ACHN (cell line): ENCODE measurements at places on chromosomes 5 and 9.
A peak's percentile ranks its signal among the peaks of the same experiment; 100 is the strongest.

DNA sequence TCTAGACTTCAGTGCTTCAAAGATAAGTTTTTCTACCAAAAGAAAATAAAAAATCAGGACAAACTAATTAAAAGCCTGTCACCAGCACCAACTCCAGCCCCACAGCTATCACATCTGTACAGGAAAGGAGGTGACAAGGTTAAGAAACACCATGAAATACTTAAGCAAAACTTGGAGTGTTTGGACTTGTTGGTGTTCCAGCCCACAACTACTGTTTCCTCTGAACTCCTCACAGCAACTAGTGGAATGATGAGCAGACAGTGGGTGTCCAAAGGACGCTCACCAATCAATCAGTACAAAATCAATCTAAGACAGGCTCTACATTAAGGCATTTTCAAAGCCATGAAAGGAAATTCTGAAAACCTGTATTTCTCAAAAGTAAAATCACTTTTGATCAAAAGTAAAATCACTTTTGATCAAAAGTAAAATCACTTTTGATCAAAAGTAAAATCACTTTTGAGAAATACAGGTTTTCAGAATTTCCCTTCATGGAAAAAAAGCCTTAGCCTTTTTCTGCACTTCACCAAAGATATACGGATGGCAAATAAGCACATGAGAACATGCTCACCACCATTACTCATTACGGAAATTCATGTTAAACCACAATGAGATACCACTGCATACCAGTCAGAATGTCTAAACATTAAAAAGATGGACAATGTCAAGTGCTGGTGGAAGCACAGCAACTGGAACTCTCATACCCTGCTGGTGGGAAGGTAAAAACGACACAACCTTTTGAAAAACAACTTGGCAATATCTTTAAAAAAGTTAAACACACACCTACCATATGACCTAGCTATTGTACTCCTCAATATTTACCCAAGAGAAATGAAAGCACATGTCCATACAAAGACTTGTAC lies 79.7 kb downstream of the MED27 start:
- DNase-seq = peak; percentile 79

DNA sequence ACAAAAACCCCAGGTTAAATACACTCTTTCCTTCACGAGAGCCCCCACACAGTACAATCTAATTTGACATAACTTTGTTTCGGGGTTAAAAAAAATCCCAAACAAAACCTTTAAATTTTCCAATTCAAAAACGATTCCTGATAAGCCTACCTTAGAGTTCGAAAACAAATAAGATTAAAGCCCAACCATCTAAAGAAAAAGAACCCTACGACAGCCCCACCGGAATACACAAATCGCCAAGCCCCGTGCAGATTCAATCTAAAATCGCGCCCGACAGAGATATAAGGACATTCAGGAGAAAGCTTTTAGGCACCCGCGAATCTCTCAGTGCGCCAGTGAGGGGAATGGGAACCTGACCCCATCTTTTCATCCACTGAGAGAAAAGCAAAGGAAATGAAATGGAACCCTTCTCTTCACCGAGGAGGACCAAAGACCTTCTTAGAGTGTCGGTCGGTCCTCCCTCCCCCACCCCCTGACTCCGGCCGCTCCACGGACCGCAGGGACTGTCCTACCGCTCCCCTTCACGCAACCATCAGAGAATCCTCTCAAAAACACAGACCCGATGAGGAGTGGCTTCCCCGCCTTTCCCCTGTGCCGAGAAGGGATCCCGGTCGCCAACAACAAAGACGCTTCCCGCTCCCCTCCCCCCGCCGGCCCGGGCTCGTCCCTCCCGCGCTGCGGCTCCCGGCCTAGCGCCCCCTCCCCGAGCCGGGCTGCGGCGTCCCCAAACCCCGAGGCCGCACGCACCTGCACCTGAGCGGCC lies 925 bp downstream of the ABHD17B start:
- DNase-seq = peak; percentile 42

- no peak for DNase-seq
Observed at GRCh38 chr9:128435611-128436010, 15.0 kb downstream of the CERCAM start.

DNA sequence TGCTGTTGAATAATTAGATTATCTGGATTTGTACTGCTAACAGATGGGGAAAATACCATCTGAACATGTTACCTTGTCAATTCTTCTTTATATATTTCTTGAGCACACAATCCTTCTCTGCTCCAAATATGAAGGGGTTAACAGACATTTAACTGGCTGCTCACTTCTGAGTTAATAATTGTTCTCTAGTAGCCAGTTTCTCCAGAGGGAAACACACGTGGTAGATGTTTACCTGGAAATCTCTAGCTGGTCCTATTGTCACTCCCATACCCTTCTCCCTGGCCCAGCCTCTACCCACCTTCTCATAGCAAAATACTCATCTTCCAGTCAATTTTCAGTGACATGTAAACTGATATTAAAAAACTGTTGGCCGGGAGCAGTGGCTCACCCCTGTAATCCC lies 101.5 kb upstream of the ZNF462 start:
- DNase-seq = no peak

DNA sequence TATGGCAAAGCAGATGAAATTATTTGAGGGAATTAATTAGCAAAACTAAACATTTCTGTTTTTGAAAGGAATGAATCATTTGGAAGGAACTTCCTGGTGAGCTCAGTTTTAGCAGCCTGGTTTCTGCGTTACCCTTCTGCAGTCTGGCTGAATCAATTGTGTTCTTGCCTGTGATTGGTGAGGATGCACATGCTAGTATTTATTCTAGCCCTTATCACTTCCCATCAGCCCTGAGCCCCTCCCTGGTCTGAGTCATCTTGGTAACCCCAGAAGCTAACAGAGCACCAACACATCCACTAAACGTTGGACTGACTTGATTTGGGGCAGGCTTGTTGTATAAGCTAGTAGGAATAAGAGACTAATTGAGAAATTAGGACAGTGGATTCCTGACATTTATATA lies 6.6 kb downstream of the TJP2 start:
- DNase-seq = peak; percentile 79

DNA sequence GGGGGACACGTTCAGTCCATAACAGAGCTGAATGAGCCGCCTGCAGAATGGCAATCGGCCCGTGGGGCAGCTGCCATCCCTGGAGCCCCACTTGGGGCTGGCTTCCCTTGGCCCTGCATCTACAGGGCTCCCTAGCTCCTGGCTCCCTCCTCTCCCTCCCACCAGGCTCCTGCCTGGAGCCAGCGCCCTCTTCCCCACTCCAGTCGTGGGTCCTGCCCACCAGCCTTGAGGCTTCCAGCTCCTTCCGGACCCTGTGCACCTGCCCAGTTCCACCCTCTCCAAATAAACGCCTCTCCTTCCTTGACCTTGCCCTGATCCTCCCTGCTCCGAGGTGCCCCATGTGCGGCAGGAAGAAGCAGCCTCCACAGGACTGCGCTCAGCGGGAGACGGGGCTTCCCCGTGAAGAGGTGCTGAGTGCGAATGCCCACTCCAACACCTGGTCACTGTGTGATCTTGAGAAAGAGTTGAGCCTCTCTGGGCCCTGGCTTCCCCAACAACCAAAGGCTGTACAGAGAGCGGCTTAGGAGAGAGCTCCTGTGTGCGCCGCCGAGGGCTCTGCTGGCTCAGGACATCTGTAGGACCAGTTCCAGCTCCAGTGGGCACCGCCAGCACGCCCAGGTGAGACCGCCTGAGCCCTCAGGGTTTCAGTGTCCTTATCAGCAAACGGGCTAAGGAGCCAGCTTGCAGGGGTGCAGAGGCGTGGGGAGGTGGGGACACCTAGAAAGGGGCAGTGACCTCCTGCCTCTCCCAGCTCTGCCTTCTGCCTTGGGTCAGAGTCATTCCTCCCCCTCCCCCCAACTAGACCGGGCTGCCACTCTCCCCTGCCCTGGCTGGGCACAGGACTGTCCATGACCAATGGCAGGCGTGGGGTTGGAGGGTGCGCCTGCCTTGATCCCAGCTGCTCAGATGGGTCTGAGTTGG lies 12.1 kb downstream of the C9orf50 start:
- DNase-seq = no peak

- DNase-seq = peak; percentile 87
Observed at GRCh38 chr9:2623288-2624050, 1.9 kb downstream of the VLDLR start.

GRCh38 chr9:82961504-82962125 lies 101.3 kb downstream of the RASEF start:
- peak; percentile 76 for DNase-seq

DNA sequence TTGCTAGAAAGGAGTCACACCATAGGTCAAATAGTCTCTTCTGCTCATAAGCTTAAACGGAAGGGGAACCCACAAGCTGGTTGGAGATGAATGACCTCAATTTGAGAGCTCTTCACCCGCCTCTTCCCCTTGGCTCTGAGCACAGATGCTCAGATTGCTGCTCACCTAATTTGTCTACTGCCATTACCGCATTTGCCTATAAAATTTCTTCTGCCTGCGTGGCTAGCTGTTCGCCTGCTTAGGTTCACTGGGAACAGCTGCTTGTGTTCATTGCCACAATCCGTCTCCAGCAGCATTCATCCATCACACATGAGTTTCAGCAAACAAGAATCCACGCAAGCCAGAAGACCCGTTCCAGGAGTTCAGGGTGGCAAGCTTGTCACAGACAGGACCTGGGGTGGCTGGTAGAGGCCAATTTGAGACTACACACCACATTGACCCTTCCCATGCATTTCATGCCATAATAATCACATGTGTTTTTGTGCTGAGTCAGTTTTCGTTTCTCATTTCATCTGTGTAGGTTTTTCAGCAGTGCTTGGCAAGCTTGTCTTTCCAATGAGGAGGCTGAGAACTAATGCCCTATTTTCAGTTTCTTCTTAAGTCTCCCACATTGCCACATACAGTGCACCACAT lies 50.2 kb upstream of the DNAH5 start:
- DNase-seq = no peak

DNA sequence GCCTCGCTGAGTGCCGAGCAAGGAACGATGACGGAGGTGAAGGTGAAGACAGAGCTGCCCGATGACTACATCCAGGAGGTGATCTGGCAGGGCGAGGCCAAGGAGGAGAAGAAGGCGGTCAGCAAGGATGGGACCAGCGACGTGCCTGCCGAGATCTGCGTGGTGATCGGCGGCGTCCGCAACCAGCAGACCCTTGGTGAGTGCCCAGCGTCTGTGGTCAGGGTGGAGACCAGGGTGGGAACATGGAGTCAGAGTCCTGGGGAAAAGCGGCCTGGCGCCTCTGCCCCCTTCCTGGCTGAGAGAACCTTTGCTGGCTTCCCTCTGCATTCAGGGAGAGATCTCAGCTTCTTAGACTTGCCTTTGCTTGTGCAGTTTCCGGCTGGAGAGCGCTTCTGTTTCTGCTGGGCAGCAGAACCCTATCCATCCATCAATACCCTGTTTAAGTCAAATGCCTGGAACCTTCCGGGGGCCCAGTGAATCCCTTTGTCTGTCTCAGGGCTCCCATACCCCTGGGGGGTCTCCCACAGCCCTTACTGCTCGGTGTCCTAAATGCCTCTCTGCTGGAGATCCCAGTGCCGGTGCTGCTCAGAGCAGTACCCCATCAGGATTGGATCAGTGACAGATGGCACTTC lies 89.6 kb downstream of the AMBP start:
- DNase-seq = no peak

GRCh38 chr9:116087751-116088194 lies 65.8 kb upstream of the PAPPA start:
- no peak for DNase-seq

GRCh38 chr9:5510989-5511388 lies 658 bp downstream of the PDCD1LG2 start:
- no peak for DNase-seq

- DNase-seq = no peak
Observed at GRCh38 chr9:75615284-75615683, 275.2 kb upstream of the PCSK5 start.

DNA sequence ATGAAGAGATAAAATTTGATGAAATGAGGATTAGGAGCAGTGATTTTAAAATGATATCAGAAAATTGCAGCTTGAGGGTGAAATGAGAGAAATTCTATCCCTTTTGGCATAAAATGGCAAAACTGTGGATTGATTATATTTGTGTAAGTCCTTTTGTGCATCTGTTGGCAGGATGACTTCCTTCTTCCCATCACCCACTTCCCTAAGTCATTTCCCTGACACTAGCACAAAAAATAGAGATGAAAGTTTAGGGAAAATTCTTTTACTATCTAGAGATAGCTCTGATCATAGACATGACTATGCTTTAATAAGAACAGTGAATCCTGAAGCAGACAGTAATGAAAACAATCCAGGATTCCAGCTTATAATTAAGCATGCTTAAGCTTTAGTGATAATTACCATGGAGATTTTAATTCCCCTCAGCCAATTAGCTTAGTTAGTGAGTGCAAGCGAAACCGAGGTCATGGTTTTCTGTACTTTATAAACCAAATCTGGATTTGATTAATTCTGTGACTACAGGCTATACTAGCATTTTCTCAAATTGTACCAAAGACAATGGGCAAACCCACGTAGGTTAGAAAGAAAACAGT lies 163.6 kb upstream of the TARS1 start:
- DNase-seq = no peak

GRCh38 chr9:136119883-136120393 lies 1.3 kb upstream of the TMEM250 start:
- no peak for DNase-seq

DNA sequence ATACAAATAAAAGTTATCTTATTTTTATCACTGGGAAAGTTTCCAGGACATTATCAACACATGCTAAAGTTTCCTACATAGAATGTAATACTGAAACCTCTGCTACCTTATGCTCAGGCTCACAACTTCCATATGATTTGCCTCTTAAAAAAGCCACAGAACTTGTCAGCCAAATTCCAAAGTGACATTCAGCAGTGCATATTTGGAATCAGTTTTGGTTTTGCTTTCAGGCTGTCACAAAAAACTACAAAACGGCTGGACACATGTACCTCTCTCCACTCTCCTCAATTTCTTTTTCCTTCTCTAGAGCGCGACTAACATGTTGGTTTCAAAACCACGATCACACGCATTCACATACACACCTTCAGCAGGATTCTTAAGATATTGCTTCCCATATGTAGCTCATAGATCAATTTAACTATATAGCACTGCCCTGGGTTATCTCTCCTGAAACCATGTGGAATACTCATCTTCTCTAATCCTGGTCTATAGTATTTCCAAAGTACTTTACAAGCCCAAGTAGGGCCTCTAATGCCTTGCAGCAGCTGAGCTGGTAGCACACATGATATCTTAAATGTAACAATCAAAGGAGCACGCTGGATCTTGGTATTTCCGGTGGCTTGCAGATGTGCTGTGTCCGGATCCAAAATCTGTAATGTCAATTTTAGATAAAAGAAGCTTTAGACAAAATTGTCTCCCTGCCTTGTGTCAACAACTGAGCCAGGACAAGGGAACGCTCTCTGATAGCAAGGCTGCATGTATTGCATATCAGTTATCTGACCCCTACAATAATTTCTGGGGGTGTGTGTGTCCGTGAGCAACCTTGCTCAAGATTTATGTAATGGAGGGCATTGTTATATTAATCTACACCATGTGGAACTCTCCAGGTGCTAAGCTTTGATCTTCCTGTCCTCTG lies 203.2 kb downstream of the DMRT2 start:
- no peak for DNase-seq

DNA sequence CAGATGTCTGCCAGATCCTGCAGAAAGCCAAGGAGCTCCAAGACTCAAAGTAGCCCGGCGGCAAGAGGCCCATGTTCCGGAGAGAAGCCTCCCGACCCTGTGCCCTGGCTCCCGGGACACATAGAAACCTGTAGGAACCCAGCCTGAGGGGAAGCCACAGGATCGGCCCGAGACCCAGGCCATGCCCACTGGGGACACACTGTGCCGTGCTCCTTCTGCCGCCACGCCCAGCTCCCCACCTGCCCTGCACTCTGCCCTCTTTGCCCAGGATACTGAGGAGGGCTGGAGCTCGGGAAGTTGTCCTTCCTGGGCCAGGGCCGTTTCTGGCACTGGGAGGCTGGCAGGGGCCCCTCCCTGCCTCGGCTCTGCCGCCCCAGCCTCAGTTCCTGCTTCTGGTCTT lies 10.5 kb upstream of the ENDOG start:
- no peak for DNase-seq

- no peak for DNase-seq
Observed at GRCh38 chr5:148499452-148499851, 115.7 kb downstream of the FBXO38 start.
